ENCODE measurements at places on chromosomes 3 and 15. TPM values are rescaled to one million over a fixed set of nuclear protein-coding genes. Genes with fewer than 3 reads are reported as not detected.

- DNase-seq, result no peak
Measured at GRCh38 chr3:111068574-111068973, 3.0 kb upstream of the NECTIN3 start.

DNA sequence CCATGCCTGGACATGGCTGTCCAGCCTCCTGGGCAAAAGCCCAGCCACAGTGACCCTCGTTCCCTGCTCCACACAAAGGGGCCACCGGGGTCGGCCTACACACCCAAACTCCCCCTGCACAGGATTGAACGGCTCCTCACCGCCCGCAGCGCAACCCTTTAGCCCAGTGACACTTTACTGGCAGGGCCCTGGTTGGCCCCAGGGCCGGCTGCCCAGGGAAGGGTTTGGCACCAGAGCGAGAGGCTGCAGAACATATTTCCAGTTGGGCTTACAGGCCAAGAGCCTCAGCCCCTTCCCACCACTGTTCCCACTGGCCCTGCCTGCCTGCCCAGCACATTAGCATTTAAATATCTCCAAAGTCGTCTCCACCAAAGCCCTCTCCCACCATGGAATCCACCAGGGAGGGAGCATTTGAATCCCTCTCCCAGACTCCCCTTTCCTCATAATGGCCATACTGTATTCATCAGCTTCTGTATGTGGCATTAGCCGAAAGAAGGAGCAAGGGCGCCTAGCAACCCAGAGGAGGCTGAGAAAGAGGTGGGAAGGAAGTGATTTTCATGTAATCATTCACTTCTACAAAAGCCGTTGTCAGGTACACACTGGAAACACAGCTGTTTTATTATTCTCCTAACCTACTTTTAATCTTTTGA lies 85.4 kb downstream of the SLC6A11 start:
- no peak for DNase-seq

DNA sequence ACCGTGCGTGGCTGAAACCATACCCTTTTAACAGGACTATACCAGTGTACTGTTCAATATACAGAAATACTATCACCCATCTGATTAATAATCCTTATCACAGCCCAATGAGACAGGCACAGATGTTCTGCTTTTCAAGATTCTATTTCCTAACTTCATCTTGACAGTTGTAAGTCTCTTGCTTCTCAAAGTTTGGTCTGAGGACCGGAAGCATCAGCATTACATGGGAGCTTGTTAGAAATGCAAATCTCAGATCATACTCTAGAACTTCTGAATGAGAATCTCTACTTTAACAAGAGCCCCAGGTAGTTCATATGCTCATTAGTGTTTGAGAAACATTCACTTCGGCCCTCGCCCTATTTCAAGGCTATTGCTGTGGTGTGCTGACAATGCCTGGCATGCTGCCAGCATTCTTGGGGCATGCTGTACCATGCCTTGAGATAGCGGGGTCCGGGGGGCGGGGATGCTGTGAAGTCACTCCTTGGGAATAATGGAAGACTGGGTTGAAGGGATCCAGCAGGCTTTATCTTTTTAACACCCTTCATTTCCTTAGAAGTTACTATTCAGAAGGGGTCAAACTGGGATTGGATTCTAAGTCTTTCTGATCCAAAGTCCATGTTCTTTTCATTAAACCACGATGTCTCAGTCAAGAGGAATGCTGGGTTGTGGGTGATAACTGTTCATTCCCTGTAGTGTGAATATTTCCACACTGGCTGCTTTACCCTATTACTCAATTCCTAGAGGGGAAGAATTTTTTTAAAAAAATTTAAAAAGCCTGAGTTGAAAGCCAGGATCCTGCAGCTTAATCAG lies 194.7 kb downstream of the LPP start:
- peak; percentile 77 for DNase-seq

DNA sequence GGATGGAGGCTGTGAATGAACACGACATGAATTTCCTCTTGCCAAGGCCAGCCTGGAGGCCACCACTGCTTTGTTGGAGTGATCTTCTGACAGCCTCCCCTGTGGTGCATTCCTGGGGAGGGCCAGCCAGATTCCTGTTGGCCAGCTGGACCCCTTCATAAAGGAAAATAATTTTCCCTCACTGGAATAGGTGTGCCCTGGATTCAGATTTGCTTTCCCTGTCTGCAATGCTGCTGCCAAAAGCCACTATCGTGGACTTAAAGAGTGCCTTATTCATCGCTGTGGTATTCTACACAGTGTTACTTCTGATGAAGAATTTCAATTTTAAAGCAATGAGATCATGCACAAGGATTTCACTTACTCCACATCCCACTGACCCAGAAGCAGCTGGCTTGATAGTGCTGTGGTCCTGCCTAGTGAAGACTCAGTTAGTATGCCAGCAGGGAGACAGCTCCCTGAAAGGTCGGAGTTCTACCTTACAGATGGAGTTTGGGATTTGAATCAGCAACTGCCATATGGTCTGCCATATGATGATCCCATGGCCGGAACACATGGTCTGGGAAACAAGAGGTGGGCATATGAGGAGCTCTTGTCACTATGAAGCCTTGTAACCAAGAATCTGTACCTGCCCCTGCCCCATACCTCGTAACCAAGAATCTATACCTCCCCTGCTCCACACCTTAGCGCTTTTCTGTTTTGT lies 145.2 kb downstream of the KLF13 start:
- no peak for DNase-seq

The IQCF6 gene
- polyA plus RNA-seq, result not detected

The MUC20 gene
- polyA plus RNA-seq, result 1.4 TPM

The MYRIP gene
- 0.90 TPM for polyA plus RNA-seq
